ENCODE measurements at places on chromosomes 12 and 14. TPM values are rescaled to one million over a fixed set of nuclear protein-coding genes. Genes with fewer than 3 reads are reported as not detected.

- peak; percentile 60 for ATAC-seq
Observed at GRCh38 chr12:102478405-102479098, 1.8 kb downstream of the IGF1 start.

GRCh38 chr12:3661028-3661427 lies 91.9 kb downstream of the CRACR2A start:
- ATAC-seq: no peak

DNA sequence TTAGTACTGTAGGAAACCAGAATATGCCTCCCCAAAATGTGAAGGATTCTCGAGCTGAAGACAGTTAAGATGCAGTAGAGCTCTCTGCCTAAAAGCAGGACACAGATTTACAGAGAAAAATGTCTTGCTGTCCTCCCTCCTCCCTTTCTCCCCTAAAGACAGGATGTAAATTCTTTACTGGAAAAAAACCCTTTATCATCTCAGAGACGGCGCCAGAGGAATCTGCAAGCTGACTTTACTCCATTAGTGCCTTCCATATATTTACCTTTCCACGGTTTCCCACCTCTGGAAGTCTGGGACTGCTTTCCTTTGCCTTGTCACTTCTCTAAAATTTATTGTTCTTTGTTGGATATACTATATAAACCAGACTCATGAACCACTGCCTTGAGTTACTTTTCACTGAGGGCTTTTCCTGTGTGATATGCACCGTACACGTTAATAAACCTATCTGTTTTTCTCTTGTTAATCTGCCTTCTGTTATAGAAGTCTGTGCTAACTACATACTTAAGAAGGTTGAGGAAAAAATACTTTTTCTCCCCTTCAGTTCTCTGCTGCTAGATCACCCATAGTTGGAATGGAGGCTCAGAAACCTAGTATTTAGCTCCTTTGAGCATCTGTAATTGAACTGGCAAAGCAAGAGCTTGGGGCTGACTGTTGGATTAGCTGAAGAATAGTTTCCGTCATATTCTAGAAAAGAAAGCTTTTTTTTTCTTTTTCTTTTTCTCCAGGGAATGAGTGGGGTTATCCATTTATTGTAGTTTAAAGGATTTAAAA lies 99.9 kb downstream of the RAD51B start:
- ATAC-seq: no peak

DNA sequence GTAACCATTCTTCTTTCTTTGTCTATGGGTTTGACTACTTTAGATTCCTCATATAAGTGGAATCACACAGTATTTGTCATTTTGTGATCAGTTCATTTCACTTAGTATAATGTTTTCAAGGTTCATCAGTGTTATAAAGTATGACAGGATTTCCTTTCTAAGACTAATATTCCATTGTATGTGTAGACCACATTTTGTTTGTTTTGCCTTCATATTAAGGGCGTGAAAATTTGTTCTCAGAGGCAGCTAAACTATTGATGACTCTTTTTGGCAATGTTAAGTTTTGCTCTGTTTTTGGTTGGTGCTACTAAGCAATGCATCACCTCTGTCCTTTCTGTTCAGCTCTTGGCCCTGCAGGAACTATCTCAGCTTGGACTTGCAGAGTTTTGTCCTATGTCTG lies 1.7 kb upstream of the KLRG1 start:
- peak; percentile 63 for ATAC-seq

DNA sequence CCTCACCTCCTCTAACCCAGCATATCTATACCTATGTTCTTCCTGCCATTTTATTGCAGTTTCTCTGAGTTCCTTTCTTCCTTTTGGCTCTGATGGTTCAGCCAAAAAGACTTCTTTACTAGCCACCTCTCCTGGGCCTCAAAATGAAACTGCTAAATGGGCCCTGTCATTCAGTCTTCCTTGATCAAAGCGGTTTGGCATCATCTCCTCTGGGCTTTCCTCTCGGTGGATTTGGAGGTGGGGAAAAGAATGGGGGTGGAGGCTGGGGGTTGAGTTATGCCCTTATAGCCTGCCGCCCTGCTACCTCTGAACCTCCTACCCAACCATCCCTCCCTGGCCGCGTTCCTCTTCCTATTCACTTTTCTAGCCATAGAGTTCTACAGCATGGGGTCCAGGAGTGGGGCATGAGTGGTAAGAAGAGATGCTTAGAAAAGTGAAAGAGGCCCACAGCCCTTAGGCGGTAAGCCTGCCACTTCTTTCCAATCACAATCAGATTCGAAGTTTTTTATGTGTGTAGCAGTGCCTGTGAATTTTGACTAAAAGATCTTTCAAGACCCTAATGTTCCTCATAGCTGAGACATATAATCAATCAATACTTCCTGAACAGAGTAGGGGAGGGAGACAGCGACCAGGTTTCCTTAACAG lies 2.5 kb downstream of the AJUBA start:
- ATAC-seq: no peak

DNA sequence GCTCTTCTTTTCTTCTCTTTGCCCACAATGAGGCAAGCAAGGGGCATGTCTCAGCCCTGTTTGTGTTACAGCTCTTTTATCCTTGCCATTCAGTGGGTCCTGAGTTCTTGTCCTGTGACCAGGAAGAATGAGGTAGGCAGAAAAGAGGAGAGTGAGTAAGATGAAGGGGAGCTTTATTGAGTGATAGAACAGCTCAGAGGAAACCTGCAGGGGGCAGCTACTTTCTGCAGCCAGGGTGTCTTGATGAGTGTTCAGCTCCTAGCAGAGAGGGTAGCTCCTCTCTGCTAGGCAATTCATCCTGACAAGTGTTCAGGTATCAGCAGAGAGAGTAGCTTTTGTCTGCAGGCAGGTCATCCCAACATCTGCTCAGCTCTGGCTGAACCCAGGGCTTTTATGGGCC lies 41.0 kb downstream of the HSD17B6 start:
- ATAC-seq: no peak

The CRIP2 gene
- total RNA-seq: 2.2 TPM

The AP1G2 gene
- 199 TPM for total RNA-seq

The CPSF2 gene
- 42.9 TPM for total RNA-seq
